ENCODE measurements at places on chromosomes 4 and X.
A peak's percentile ranks its signal among the peaks of the same experiment; 100 is the strongest.

- no peak for DNase-seq
Measured at GRCh38 chr4:94523033-94523580, 71.4 kb downstream of the PDLIM5 start.

- no peak for DNase-seq
Measured at GRCh38 chr4:159141193-159141592, 38.3 kb downstream of the RAPGEF2 start.

GRCh38 chr4:99405433-99406115 lies 29.6 kb downstream of the ADH7 start:
- DNase-seq = peak; percentile 3

- DNase-seq = no peak
Measured at GRCh38 chrX:136714626-136715599, 65.8 kb downstream of the ARHGEF6 start.

DNA sequence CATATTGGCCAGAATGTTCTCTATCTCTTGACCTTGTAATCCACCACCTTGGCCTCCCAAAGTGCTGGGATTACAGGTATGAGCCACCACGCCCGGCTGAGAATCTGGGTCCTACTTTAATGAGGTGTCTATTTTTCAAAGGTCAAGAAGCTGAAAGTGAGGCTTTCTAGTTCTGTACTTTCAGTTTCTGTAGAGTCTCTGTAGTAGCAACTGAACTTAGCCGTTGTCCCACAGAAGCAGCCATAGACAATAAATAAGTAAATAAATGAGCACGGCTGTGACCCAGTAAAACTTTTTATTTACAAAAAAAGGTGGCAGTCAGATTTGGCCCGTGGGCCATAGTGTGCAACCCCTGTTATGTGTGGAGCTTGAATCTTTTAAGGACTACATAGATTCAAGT lies 92.0 kb downstream of the FNIP2 start:
- no peak for DNase-seq

Data from NCI-H1048 (cell line).